Chondrocyte (in vitro differentiated cells): ENCODE measurements at places on chromosomes 7 and 10. TPM values are rescaled to one million over a fixed set of nuclear protein-coding genes. Genes with fewer than 3 reads are reported as not detected.
A peak's percentile ranks its signal among the peaks of the same experiment; 100 is the strongest.

GRCh38 chr7:10237306-10237705 lies 736.4 kb upstream of the PHF14 start:
- H3K4me1 ChIP-seq, result peaks cover 52% of the 10 kb centered on the region
- no peaks in the 10 kb centered on the region for H3K27me3 ChIP-seq
- no peak overlapping the region for H3K4me3 ChIP-seq
- no peaks in the 10 kb centered on the region for H3K36me3 ChIP-seq
- DNase-seq, result no peak

SMC3 gene
- total RNA-seq, result 28.2 to 32.7 TPM (median 29.3 TPM) in 3 replicates

TDRD1 gene
- not detected in 3 replicates for total RNA-seq

DNA sequence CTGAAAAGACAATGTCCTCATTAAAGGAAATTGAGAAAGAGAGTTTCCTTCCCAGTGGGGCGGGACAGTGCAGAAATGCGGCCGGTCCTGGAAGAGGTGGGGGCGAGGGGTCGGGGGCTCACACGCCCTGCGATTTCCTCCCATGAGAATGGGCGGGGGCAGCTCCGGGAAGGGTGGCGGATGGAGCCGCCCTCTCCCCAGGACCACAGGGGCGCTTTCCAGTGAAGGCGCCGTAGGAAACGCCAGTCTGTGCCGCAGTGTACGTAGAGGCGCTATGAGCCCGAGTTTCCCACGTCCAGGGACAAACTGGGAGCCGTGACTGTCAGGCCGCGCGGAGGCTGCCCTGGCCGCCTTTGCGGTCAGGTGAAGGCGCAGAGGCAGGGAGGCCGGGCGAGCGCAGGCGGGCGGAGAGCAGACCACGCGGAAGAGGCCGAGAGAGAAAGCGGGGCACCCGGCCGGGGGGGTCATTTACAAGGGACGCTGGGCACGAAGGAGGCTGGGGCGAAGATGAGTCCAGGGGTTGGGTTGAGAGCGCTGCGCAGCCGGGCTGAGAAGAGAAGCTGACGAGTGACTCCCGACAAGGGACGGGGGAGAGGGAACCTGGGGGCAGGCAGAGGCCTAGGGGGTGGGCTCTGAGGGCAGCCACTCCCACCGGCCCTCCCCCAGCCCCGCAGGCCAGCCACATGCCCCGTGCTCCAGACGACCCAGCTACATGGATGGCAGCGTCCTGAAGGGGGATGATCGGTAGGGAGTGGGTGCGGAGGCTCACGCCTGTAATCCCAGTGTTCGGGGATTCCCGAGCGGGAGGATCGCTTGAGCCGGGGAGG lies 45.0 kb downstream of the ALOX5 start:
- peaks cover 11% of the 10 kb centered on the region for H3K27me3 ChIP-seq
- H3K4me3 ChIP-seq, result peak overlapping the region; percentile 80
- peaks cover 18% of the 10 kb centered on the region for H3K4me1 ChIP-seq
- no peak for DNase-seq

CLCN1 gene
- total RNA-seq, result not detected in 3 replicates

- no peaks in the 10 kb centered on the region for H3K36me3 ChIP-seq
- no peak for DNase-seq
- no peak overlapping the region for H3K4me3 ChIP-seq
- no peak overlapping the region for H3K27ac ChIP-seq
- H3K27me3 ChIP-seq, result no peaks in the 10 kb centered on the region
- H3K4me1 ChIP-seq, result peaks cover 27% of the 10 kb centered on the region
Observed at GRCh38 chr10:88253128-88253527, 330.0 kb downstream of the RNLS start.

CCL26 gene
- total RNA-seq, result not detected in 3 replicates

DNA sequence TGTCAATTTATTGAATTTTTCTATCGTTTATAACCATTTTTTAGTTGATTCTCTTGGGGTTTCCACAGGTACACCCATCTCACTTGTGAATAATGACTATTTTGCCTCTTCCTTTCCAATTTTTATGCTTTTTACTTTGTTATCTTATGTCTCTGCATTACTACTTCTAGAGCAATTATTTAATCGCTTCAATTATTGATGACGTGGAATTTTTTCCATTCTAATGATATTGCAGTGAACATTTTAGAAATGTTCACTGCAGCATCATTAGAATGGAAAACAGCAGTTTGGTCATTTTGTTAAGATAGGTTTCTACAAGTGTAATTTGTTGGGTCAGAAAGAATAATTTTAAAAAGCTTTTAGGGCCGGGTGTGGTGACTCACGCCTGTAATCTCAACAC lies 27.1 kb downstream of the FZD1 start:
- no peaks in the 10 kb centered on the region for H3K36me3 ChIP-seq
- no peak overlapping the region for H3K4me3 ChIP-seq
- no peak for DNase-seq
- peaks cover 11% of the 10 kb centered on the region for H3K4me1 ChIP-seq

DNA sequence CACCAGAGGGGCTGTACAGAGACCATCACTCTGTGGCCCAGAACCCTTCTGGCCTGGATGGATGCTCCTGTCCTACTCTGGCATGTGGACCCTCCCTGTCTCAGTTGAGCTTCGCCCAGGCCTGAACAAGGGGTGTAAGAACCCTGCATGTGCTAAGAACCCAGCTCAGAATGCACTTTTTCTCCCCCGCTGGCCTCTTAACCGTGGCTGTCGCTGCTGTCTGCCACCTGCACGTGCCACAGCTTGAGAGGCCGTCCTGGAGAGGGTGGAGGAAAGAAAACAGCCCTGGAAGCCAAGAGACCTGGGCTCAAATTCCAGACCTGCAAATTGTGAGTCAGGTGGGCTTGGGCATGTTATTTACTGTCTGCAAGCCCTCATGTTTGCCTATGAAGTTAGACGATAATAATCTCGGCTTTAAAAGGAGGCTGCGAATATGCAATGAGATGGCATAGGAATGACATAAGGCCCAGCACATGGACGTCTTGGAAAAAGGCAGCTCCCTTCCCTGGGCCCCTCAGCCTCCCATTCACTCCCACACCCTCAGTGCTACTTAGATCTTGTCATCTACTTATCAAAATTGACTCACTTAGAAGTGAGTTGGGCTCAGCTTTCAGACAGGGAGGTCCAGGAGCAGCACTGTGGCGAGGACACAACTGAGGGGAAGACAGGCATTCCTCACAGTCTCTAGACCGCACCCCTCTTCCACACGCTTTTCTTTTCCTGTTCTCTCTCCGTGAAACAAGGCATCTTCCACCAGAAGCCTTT lies 31.4 kb downstream of the FIGNL1 start:
- no peak overlapping the region for H3K4me3 ChIP-seq
- H3K27me3 ChIP-seq, result peaks cover 3% of the 10 kb centered on the region
- H3K4me1 ChIP-seq, result no peaks in the 10 kb centered on the region
- H3K36me3 ChIP-seq, result no peaks in the 10 kb centered on the region
- no peak overlapping the region for H3K27ac ChIP-seq

GRCh38 chr10:87816898-87817608 lies 973 bp downstream of the ATAD1 start:
- H3K36me3 ChIP-seq, result peaks cover 1% of the 10 kb centered on the region
- H3K27me3 ChIP-seq, result no peaks in the 10 kb centered on the region
- DNase-seq, result no peak
- H3K4me3 ChIP-seq, result peak overlapping the region; percentile 86

GRCh38 chr10:71846816-71847215 lies 4.2 kb downstream of the PSAP start:
- peaks cover 46% of the 10 kb centered on the region for H3K4me1 ChIP-seq
- H3K4me3 ChIP-seq, result no peak overlapping the region
- H3K36me3 ChIP-seq, result peaks cover 1% of the 10 kb centered on the region
- H3K27ac ChIP-seq, result no peak overlapping the region

DNA sequence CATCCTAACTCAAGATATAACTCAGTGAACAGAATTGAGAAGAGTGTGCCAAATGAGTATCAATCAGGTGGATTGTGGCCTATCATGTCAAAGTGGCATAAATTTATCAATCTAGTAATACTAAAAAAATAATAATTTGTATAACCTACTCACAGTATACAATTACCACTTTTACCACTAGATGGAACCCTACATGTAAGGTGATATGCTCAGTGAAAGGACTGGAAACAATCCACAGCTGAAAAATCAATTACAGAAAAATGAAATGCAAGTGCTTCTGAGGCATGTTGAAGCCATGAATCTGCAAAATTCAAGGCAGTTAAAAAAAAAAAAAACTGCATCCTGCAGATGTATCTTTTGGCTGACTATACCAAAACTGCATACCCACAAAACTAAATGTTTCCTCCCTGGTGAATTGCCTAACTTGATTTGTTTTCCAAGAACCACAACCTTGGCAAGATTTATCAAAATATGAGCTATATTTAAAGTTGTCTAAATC lies 13.9 kb downstream of the ARHGAP19 start:
- H3K36me3 ChIP-seq, result no peaks in the 10 kb centered on the region
- H3K27me3 ChIP-seq, result no peaks in the 10 kb centered on the region
- H3K4me1 ChIP-seq, result peaks cover 19% of the 10 kb centered on the region
- H3K27ac ChIP-seq, result peak overlapping the region; percentile 71
- DNase-seq, result no peak
- H3K4me3 ChIP-seq, result no peak overlapping the region

- H3K27me3 ChIP-seq, result no peaks in the 10 kb centered on the region
- H3K4me3 ChIP-seq, result no peak overlapping the region
- peaks cover 1% of the 10 kb centered on the region for H3K36me3 ChIP-seq
- peak; percentile 67 for DNase-seq
- H3K4me1 ChIP-seq, result peaks cover 20% of the 10 kb centered on the region
- no peak overlapping the region for H3K27ac ChIP-seq
Observed at GRCh38 chr7:131546583-131547141, 9.8 kb downstream of the PODXL start.

GRCh38 chr7:99473315-99473596 lies 566 bp downstream of the ZNF789 start:
- H3K27me3 ChIP-seq, result no peaks in the 10 kb centered on the region
- H3K36me3 ChIP-seq, result no peaks in the 10 kb centered on the region
- H3K4me3 ChIP-seq, result peak overlapping the region; percentile 97
- peaks cover 38% of the 10 kb centered on the region for H3K4me1 ChIP-seq

GRCh38 chr10:60511477-60512229 lies 122.0 kb upstream of the ANK3 start:
- peaks cover 21% of the 10 kb centered on the region for H3K4me1 ChIP-seq
- DNase-seq, result no peak
- no peak overlapping the region for H3K4me3 ChIP-seq
- H3K27me3 ChIP-seq, result no peaks in the 10 kb centered on the region
- no peak overlapping the region for H3K27ac ChIP-seq
- H3K36me3 ChIP-seq, result no peaks in the 10 kb centered on the region
